Activated T-helper 9 cell treated with anti-CD3 and anti-CD28 coated beads, Interleukin-2, amount 50 U/mL, for 16 hours (primary cell): ENCODE measurements at places on chromosomes 6 and 20.

DNA sequence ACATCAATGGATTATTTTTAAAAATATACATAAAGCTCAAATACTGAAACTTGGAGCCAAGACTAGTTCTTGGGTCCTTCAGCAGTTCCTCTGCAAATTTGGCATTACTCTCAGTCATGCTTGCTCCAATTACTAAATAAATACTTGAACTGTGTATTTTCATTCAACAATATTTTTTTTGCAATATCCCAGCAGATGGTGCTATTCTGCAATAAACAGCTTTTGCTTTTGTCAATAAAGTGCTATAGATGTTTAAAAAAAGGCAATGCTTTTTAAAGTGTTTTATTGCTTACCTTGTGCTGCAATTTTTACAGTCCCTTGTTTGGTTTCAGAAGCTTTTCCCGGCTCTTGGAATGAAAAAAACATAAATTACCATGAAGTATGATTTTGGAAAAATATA lies 243.4 kb downstream of the TRDN start:
- no peak for DNase-seq

- no peak for DNase-seq
Measured at GRCh38 chr6:77511860-77512259, 48.6 kb upstream of the HTR1B start.

- DNase-seq = no peak
Measured at GRCh38 chr6:11580686-11581405, 43.3 kb downstream of the TMEM170B start.

DNA sequence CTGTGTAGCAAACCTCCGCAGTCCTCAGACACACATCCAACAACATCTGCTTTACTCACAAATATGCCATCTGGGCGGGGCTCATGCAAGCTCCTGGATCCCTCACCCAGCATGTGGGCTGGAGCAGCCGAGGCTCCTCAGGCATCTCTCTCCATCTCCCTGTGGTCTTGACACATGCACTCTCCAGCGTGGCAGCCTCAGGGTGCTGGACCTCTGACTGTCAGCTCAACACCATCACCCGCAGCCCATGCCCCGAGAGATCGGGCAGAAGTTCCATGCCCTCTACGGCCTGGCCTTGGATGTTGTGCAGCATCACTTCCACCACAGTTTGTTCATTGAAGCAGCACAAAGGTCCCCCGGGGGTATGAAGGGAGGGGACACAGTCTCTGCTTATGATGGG lies 32.6 kb upstream of the CD93 start:
- DNase-seq = no peak

DNA sequence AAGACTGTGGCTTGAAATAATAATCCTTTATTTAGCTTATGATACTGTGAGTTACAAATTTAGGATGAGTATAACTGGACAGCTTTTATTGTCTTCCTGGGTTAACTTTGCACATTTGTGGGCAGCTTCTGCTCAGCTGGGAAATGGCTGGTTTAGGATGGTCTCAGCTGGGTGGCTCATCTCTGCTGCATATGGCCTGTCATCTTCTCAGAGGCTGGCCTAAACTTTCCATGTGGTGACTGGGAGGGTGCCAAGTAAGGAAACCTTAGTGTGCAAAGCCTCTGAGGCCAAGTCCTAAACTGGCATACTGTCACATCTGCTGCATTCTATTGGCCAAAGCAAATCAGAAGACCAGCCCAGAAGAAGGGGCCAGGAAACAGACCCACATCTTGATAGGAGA lies 40.2 kb downstream of the BTBD3 start:
- DNase-seq = no peak

DNA sequence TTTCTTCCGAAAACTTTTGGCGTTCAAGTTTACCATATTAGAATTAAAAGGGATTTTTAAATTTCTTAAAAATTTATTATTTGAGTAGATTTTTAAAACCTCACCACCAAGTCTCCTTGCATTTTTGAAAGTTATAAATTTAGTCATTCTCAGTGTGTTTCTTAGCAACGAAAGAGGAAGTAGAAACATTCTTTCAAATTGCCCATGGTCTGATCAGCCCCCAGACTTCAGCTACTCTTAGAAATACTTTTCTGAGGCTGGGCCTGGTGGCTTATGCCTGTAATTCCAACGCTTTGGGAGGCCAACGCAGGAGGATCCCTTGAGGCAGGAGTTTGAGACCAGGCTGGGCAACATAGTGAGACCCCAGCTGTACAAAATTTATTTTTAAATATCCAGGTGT lies 15.1 kb upstream of the RTF2 start:
- no peak for DNase-seq

DNA sequence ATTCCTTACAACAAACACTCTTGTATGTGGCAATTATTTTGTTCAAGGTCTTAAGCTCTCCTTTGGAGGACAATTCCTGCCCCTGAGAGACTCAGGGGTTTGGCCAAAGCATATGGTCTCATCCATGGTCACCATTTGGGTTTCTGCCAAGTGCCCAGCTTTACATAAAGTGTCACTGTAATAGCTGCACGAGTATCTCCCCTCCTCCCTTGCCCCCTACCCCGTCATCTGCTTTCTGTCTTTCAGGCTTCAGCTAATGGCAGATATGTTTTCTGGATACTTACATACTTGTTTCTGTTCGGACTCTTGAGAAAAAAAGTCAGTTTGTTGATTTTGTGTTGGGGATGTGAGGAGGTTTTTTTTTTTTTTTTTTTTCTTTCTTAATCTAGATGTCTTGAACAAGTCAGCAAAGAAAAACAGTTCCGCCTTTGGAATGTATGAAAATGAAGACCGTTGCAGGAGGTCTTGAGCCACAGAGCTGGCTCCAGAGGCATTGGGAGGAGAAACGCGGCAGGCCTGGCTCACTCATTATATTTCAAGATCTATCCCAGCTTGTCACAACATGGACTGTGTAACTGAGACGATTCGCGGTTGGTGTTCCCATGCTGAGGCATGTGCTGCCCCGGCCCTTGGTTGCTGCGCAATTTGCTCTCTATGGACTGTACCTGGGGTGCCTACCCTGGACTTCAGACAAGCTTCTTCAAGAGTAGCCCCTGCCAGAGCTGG lies 32.6 kb upstream of the STX16 start:
- no peak for DNase-seq

GRCh38 chr20:49579874-49580812 lies 12.2 kb upstream of the PTGIS start:
- no peak for DNase-seq

GRCh38 chr20:3635346-3635745 lies 27.9 kb downstream of the GFRA4 start:
- no peak for DNase-seq

- no peak for DNase-seq
Measured at GRCh38 chr6:139648430-139649000, 274.1 kb upstream of the CITED2 start.

- DNase-seq = no peak
Measured at GRCh38 chr6:73857341-73857890, 161.4 kb downstream of the CD109 start.

DNA sequence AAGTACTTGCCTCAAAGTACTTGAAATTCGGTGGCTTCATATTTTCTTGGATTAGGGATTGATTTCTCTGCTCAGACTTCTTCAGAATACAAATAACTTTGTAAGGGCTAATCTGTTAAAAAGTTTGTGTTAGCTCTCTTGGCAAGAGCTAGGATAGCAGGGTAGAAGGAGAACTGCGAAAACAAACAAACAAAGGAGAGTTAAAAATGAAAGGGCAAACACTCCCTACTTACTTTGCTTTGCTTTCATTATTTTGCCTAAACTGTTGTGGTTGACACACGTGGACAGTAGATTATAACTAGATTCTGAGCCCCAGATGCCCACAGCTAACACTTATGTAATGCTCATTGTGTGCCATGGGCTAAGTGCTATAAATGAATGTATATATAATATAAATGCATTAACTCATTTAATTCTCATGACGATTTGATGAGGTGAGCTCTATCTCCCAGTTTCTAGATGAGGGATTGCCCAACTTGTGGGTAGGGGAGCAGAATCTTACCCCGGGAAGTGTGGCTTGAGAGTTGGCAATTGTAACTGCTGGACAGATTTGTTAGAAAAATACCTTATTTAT lies 48.7 kb downstream of the EYA4 start:
- DNase-seq = no peak

DNA sequence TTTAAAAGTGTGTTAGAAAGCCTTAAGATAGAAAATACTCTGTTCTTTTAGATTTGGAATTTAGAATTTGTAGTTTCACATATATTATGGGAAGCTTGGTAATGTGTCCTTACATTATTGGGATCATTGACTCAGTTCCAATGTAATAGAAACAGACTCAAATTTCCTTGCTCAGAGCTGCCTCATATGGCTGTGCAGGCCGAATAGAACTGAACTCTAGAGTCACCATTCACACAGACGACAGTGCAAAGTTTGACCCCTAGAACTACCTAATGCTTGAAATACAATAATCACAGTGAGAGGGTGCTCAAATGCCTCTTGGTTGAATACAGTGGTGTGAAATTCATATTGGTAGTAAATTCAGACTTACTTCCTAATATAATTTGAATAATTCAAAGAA lies 482.7 kb upstream of the CITED2 start:
- DNase-seq = no peak

DNA sequence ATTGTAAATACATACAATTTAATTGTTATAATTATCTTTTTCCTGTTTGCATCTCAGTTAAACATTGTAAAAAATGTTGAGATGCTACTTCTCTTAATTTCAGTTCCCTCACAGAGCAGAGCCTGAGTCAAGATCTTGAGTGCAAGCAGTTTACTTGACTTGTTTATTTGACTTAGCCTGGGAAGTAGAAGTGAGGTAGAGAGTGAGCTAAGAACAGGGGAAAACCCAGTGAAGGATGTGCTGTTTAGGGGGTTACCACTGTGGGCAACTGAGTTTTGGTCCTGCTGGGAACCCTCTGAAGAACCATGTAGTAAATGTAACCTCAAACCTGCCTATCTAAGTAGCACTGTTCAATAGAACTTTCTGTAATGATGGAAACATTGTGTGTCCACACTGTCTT lies 495.2 kb upstream of the FLRT3 start:
- DNase-seq = no peak

DNA sequence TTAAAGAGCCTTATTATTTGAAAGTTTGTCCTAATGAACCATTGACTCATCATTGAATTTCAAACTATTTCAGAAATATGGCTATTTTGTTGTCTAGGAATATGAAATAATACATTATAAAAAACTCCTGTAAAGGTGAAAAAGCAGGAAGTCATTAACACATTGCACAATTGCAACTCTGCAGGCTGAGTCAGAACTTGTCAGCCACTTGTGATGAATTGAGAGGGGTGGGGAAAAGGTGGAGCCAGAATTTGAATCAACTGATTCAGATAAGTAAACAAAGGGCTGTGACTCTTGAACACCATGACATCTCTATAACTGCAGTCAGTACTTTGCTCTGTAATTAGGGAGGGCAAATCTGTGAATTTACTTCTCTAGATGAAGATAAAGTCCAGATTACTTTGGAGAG lies 6.0 kb downstream of the C6orf141 start:
- no peak for DNase-seq

DNA sequence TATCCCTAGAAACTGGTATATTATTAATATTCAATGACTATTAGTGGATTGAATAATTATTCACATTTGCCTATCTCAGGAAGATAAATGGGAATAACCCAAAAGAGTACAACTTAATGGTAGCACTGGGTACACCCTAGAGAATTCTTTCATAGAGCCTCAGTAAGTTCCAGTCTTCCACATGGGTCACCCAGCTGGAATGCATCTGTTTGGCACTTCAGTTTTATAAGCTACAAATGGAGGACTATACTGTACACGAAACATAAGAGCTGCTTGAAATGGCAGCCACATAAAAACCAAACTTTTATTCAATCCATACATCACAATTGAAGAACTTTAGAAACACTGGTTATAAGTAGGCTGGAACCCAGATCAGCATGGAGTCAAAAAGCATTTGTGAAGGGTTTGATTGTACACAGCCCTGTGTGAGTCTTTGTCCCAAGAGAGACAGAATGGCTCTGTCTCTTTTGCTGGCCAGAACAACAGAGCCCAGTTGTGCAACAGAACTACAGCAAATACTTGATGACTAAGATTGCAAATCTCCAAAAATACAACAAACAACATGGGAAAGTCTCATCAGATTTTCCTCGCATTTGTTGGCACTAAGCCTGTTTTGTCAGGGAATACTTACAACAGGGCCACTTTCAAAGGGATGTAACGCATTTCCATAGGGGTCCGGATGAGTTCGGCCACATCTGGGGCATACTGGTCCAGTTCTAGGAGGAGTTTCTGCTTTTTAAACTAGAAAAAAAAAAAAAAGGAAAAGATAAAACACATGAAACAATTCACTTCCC lies 39.5 kb downstream of the PIGU start:
- no peak for DNase-seq

GRCh38 chr6:44645276-44645675 lies 257.8 kb downstream of the CDC5L start:
- DNase-seq = no peak

DNA sequence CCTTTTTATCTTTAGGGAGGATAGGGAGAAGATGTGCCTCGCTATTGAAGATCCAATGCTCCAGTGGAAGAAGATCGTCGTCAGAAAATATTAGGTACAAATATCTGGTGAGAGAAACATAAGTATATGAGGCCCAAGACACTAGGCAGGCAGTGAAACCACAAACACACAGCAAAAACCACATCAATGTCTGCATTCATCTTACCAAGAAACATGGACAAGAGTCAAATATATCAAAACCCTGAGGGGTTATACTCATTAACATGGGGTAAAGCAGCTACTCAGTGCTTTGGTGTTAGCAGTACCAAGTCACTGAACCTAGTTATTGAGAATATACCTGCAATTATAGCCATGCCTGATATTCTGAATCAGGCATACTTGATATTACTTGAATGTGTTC lies 101.4 kb upstream of the FAM184A start:
- no peak for DNase-seq

DNA sequence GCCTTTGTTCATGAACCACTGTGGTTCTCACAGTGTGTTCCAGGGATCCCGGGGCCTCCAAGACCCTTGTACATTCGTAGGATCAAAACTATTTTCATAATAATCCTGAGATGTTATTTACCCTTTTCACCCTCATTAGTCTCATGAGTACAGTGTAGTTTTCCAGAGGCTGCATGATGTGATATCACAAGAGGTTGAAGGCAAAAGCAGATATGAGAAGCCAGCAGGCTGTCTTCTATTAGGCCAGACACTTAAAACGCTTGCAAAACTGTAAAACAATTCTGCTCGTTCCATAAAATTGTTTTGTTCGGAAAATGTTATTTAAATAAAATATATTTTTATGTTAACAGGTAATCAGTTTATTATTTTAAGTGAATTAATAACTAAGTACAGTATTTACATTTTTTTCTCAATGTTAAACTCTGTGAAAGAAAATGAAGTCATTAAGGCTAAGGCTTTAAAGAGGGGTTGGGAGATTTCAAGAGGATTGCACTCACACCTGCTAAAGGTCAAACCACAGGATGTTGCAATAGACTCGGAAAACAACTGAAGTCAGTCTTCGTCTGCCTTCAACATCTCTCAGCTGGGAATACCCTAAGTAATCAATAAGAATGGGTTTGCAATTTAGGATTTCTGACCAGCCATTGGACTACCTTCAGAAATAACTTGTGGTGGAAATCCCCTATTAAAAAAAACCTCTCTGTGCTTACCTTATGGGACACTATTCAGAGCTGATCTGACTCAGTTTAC lies 474.2 kb downstream of the KIF16B start:
- no peak for DNase-seq

- no peak for DNase-seq
Measured at GRCh38 chr6:69594405-69594804, 202.4 kb downstream of the LMBRD1 start.
